ENCODE measurements at places on chromosomes 6 and 20.

GRCh38 chr6:170167657-170168159 lies 123.2 kb downstream of the DLL1 start:
- DNase-seq: no peak

DNA sequence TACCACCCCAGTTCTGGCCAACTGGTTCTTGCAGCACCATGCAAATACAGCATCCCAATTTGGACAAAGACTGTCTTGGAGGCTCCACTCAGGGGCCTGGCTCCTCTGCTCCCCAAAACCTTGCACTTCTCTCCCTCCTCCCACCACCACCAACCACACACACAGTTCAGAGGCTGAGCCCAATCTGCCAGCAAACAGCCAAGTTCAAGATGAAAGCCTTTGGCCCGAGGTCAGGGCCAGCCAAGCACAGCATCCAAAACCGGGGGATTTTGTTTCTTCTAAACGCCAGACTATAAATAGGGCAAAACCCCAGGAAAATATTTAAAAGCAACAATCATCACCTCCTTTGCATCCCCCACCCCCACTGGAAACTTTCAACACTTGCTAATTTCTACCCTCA lies 5.7 kb downstream of the KCNK5 start:
- no peak for DNase-seq

DNA sequence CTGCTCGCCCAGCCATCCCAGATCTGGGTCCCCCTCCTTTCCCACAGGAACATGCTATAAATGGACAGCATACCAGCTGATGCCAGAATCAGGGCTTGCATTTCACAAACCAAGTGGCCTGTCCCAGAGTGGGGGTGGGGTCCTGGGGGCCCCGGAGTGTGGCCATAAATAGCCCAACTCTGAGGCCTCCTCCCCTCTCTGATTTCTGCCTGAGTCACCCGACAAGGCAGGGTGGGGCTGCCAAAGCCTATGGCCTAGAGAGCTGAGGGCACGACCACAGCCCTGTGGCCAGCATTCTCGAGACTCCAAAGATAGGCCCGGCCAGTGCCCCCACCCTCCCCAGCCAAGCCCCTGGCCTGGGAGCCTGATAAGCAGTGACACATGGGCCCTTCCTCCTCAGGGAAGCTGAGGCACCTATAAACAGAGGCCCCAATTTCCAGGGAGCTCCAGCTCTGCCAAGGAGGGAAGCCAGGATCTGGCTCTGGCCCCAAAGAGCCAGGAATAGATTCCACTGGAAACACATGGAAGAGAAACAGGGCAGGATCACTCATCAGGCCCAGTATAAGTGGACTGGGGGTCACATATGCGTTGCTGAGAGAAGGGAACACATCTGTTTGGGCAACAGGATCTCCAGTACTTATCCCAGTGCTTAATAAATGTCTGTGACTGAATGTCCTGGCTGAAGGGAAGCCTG lies 20.3 kb downstream of the SNTA1 start:
- DNase-seq: no peak

DNA sequence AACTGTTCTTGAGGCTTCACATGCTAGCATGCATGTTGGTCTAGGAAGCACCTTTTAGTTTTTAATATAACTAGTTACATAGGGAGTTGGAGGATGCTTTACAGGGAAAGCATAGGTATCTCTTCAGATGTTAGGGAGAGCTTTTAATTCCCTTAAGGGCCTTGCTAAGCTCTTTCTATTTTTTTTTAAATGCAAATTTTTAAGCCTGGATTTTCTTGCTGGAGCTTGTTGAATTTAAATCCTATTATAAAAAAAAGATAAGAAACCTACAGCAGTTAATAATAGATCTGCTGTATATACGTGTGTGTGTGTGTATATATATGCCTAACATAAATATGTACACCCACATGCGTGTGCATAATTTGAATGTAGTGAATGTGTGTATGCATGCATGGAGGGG lies 79.0 kb downstream of the FIG4 start:
- no peak for DNase-seq

DNA sequence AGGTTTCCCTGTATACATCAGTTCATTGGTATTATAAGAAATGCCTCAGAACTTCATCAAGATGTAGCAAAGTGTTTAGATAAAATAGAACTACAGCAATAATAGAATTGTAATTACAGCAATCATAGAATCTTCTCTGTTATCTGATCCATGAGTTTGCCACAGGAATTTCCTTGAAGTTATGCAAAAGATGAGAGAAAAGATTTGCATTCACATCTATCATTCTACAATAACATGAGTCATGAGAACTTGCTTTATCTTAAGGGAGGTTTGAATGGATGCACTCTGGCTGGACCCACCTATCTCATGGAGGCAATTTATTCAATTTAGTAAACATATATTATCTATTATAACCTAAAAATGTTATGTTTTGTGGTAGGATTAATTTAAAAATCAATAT lies 329.8 kb upstream of the EPHA7 start:
- no peak for DNase-seq

- DNase-seq: no peak
Observed at GRCh38 chr6:119142041-119142440, 63.6 kb upstream of the FAM184A start.

- DNase-seq: no peak
Observed at GRCh38 chr20:60085551-60086132, 127.4 kb downstream of the CDH26 start.

DNA sequence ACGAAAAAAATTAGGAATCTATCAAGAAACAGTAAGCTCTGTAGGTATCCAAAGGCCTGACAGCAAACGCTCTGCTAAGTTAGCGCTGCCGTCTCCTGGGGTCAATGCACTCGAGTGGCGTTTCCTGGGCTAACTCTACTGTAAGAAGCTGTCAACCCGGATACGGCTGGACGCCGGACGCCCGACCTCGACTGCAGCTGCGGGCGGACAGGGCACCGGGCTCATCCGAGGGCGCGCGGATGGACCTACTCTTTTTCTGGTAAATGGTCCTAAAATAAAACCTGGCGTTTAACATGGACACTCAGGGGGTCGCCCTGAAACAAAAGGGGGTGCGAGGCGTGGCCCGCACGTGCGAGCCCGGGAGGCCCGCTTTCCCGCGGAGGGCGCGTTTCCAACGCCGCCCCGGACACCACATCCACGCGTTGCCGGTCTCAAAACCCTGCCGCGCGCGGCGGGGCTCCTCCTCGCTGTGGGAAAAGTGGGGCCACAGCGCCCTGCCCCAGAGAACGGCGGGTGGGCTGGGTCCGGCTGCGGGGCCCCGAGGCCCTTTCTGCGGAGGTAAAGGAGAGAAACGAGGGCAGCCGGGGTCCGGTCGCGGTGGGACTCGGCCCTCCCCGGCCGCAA lies 537 bp downstream of the TCP1 start:
- DNase-seq: peak; percentile 19

GRCh38 chr20:31661625-31662371 lies 24.1 kb downstream of the COX4I2 start:
- DNase-seq: peak; percentile 66

DNA sequence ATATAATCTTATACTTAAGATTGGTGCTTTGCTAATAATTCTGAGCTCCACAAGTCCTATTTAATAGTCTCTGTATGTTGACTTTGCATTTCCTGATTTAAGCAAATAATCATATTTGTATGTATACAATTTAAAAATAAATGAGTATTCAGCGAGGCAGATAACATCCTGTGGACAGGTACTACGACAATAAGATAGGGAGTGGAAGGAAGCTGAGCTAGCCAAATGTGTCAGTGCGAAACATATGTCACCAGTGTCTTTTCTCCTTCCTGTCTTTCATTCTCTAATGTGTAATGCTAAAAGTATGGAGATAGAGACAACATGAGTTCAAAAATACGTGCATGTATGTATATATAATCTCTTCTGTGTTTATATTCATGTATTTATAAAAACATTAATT lies 359.6 kb upstream of the KCNQ5 start:
- no peak for DNase-seq

DNA sequence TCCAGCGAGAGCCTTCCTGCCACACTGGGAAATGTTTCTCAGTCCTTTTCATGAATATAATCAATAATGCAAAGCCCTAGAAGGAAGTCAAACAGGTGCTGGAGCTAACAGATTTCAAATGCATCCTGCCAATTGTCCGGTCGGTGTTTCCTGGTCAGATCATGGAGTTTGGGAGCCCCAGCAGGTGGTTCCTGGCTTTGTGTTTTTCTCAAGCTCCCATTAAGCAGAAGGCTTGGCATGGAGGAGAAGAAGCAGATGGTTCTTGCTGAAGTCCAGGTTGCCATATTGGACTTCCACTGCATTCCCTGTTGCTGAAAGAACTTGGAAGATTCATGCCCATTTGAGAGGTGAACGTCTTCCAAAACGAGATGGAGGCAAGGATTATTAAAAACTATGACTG lies 68.6 kb downstream of the GFOD1 start:
- DNase-seq: no peak

DNA sequence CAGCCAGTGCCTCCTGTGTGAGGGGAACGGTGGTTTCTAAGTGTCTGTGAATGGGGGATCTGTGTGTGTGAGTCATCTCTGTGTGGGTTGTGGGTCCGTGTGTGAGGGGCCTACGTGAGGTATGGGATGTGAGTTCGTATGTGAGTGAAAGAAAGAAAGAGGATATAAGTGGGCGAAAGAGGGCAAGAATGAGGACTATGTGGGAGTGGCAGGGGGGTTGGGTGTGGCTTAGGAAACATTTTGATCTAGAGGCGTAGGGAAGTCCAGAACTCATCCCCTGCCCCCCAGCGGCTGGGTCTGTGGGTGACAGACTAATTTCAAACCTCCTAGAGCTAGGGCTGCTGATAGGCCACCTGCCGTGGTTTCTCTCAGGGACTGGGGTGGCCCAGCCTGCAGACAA lies 35.5 kb downstream of the DHX35 start:
- DNase-seq: peak; percentile 74

GRCh38 chr6:45921691-45922281 lies 93.9 kb downstream of the CLIC5 start:
- DNase-seq: no peak

GRCh38 chr20:36352843-36353553 lies 46.9 kb downstream of the DLGAP4 start:
- no peak for DNase-seq

GRCh38 chr20:29306390-29307072 lies 1950.9 kb upstream of the DEFB115 start:
- no peak for DNase-seq

DNA sequence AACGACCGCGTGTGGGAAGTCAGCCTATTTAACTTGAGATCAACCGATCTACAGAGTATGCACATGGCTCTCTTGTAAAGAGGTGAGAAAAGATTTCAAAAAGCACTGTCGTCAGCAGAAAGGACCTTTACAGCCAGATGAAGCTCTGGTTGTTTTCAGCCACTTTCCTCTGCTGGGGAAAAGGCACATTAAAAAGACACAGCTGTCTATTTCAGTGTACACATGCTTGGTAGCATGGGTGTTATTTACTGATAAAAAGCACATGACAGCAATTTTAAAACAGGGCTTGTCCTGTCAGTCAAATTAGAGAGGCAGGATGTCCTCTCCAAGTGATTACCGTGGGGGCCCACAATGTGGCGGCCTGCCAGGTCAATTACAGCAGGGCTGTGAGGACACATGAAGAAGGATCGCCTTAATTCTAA lies 188.9 kb downstream of the PRKN start:
- DNase-seq: no peak

- DNase-seq: no peak
Observed at GRCh38 chr6:96235927-96236326, 220.2 kb downstream of the FUT9 start.

GRCh38 chr6:36353411-36353915 lies 16.8 kb upstream of the BNIP5 start:
- no peak for DNase-seq

DNA sequence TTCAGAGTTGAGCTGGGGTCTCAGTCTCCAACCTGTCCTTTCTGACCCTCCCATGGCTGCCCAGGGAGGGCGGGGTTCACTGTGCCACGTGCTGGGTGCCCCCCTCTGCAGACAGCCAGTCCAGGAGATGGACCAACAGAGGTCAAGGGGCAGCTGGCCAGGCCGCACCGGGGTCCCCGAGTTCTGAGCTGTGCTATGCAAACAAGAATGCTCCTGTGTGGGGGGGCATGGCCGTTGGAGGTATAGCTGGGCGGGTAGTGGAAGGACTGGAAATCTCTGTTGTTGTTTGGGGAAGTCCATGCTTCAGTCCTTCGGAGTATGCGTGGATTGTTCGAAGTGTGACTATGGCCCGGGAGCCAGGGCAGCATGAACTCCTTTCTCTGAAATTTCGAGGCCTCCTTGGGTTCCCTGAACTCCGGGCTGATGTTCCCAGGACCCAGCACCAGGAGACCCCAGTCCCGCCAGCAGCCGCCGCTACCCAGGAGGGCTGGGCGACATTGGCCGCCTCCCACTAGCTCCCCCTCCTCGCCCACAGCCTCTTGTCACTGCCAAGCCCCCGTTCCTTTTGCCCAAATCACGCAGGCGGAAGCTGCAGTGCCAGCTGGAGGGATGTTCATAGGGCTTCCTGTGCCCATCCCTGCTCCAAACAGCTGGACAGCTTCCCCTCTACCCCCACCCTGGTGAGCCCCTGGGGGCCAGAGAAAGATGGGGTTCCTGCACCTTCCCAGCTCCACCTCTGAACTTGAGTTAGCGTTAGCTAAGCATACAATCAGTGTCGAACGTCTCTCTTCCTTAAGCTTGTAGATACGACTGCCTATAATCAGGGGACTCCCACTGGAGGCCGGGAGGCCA lies 126.6 kb downstream of the TAF4 start:
- no peak for DNase-seq

GRCh38 chr20:24612799-24613775 lies 143.7 kb downstream of the SYNDIG1 start:
- DNase-seq: no peak

DNA sequence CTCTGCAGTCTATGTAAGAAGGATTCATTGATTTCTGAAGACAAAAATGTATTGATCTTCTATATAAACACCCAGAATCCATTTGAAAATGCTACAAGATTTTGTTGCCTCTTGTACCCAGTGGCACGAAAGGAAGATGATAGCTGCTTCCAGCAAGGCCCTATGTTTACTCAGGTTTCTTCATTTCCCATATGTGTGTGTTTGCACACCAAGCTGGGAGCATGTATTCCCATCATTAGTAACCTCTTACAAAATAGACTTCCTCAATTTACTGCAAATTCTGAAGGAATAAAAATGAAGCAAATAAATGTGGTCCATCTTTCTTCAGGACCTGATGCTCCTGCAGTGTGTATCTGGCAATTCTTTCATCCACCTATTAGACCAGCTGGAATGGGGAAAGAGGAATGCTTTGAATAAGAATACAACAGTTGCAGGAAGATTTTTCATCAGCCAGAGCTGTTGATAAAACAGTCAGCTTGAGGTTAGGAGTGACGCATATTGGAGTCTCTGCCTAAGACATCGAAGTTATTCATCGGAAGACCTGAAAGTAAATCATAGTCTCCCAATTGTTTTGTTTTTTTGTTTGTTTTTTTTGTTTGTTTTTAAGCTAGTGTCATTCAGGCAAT lies 132.3 kb downstream of the PDE7B start:
- no peak for DNase-seq
